ENCODE measurements at places on chromosomes 6 and 20.

GRCh38 chr6:13238017-13238416 lies 90.3 kb downstream of the TBC1D7 start:
- no peak for DNase-seq

GRCh38 chr20:11429168-11429567 lies 488.5 kb upstream of the BTBD3 start:
- DNase-seq, result no peak

DNA sequence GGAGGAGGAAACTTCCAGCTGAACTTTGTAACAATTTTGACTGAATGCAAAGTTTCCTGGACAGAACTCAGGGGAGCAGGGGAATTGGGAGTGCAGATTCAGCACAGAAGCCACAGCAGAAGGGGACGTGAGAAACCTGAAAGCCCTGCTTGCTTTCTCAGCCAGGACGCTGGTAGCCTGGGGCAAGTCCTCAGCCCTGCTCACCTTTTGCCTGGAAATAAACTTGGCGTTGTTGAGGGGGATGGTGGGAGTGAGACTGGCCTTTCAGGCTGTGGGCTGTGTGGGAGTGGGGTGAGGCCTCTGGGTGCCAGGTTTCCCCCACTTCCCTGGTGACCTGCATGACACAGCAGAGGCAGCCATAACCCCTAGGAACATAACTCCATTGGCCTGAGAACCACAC lies 238.1 kb upstream of the HS3ST5 start:
- DNase-seq, result no peak

GRCh38 chr20:13788167-13788834 lies 3.5 kb downstream of the NDUFAF5 start:
- DNase-seq, result no peak

GRCh38 chr20:40584130-40584809 lies 104.8 kb downstream of the MAFB start:
- no peak for DNase-seq

GRCh38 chr6:43082806-43083655 lies 6.9 kb downstream of the PTK7 start:
- DNase-seq, result no peak

DNA sequence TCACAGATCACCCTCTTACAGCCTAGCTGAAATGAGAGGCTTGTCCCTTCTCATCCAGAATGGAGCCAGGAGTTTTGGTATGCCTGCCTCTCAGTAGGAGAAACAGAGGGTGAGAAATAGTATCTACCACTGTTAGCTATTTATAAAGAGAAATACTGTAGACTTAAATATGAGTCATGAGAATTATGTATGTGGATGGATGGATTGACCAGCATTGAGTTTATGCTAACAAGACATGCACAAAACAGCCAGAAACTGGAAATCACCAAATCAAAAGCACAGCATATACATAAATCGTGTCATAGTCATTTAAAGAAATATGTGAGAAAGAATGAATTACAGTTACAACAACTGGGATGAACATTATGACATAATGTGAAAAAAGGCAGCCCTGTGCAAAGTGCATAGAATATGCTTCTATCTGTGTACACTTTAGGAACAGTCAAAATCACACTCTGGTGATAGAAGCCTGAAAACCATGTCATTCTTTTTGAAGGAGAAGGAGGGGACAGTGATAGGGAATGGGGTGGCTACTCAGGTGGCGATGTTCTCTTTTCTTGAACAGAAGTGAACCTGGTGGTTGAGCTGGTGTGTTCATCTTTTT lies 79.8 kb upstream of the KIF25 start:
- DNase-seq, result no peak

DNA sequence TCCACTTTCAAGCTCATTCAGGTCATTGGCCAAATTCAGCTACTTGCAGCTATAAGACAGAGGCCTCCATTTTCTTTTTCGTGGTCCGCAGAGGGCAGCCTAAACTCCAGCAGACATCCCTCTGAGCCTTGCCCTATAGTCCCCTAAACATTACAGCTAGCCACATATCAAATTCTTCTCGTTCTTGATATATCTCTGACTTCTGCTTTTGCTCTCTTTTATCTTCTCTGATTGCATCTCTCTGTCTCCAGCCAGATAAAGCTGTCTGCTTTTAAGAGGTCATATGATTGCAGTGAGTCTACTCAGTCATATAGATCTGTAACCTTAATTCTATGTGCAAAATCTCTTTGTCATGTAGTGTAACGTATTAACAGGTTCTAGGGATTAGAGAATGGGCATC lies 358.4 kb upstream of the RGS17 start:
- DNase-seq, result no peak

- no peak for DNase-seq
These were observed 199.7 kb downstream of the SOD2 start for GRCh38 chr6:159493231-159493897.

- DNase-seq, result no peak
These were observed 1.0 kb upstream of the YTHDF1 start for GRCh38 chr20:63216849-63217471.

- no peak for DNase-seq
These were observed 89.0 kb upstream of the LYRM2 start for GRCh38 chr6:89727501-89727900.

DNA sequence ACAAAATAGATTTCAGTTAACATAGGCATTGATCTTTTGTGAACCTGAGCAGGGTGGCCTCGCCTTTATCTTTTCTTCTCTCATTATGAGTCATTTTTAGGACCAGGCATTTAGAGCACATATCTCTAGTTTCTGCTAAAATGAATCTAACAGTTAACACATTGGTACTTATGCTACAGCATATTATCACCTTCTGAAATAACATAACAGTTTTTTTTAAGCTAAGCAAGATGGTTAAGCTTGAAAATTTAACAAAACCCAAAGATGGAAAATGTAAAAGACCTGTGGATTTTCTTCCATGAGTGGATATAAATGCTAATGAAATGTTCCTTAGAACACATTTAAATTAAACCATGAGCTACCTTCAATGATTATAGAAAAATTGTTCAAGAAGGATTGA lies 487.1 kb upstream of the RNF217 start:
- no peak for DNase-seq

DNA sequence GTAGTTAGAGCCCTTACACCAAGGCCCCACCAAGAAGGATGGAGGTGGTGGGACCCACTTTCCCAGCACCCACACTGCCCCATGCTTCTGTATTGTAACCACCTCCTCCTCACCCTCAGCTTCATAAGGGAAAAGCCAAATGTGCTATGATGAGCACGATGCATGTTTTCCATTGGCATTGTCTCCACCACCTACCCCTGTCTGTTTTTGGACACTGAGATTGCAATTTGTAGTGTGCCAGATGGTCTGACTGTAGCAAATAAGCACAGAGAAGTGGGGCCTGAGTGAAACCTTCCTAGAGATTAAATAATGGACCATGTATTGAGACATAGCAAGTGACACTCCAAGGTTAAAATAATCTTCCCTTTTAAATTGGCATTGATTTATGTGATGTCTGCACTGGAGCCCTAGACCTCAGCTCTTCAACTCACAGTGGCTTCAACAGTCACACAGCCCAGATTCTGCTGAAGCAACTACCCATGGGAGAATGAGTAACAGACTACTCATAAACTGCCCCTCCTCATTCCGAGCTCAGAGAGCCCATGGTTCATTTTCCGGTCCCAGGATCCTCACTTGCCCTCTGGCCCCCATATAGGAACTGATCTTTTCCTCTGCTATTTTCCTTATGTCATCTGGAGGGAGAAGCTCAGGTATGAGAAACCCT lies 177.9 kb downstream of the COL9A1 start:
- DNase-seq, result no peak

DNA sequence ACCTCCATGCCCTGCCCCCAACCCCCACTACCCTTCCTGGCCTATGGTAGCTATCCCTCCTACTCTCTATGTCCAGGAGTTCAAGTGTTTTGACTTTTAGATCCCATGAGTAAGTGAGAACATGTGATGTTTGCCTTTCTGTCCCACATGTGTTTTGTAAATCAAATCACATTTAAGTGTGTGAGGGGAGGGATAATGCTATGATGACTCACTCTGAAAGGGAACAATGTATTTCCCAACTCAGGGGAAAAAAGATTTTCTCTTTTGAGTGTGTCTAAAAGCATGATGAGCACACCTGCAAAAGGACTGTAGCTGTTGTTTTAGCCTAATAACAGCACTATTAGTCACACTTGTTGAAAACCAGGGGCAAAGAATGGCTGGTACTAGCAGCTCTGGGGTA lies 193.7 kb downstream of the GJA10 start:
- no peak for DNase-seq

GRCh38 chr6:135577059-135577538 lies 79.6 kb upstream of the AHI1 start:
- no peak for DNase-seq

DNA sequence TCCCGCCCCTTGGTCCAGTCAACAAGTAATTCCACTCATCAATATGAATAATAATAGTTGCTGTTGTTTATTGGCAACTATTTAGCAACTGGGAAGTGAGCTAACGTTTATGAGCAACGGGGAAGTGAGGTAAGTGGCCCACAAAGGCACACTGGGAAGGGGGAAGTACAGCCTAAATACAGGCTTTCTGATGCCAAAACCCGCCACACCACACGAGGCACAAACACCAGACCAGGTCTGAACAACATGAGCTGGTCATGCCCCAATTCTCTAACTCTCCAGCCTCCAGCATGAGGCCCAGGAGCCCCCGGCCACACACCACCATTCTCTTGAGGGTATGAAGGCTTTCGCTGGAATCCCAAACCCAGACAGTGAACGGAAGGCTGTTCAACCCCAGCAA lies 50.8 kb downstream of the PREX1 start:
- no peak for DNase-seq

Data from stimulated activated CD4-positive, alpha-beta T cell treated with anti-CD3 and anti-CD28 coated beads, TNF-alpha, amount 100 ng/mL, for 1 hour (primary cell).